ENCODE measurements at places on chromosomes 6 and 20.

- no peak for DNase-seq
These were observed 66.5 kb downstream of the ILRUN start for GRCh38 chr6:34630040-34630439.

DNA sequence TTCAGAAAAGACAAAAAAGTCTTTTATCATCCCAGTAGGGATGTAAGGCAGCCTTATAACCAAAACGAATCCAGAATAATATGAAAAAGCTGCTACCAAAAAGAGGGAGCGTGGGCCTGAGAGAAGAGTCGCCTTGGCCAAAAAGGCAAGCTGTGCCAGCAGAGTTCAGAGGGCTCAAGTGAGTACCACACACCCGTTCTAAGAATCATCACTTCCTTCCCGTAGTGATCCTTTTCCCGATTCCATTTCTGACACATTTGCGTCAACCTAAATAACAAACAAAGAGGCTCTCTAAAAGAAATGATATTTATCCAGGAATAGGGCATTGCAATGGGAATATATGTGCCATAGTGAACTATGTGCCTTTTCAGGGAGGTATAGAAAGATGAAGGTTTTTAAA lies 3.8 kb upstream of the TMEM181 start:
- no peak for DNase-seq

DNA sequence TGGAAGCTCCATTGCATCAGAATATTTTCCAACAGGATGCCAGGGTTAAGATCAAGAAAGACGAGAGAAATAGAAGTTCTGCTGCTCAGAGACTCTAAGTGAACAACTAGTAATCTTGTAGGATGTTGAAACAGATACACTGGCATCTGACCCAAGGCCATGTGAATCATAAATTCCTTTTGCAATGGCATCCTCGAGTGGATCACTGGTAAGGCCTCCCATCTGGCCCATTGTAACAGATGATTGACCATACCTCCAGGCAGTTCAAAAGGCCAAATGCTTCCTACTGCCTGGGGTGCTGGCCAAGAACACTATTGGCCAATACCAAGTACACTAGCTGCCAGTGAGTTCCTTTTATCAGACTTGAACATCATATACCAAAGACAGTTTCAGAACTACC lies 9.9 kb upstream of the SLC17A3 start:
- DNase-seq: no peak

GRCh38 chr6:45911691-45912090 lies 104.0 kb downstream of the CLIC5 start:
- no peak for DNase-seq

DNA sequence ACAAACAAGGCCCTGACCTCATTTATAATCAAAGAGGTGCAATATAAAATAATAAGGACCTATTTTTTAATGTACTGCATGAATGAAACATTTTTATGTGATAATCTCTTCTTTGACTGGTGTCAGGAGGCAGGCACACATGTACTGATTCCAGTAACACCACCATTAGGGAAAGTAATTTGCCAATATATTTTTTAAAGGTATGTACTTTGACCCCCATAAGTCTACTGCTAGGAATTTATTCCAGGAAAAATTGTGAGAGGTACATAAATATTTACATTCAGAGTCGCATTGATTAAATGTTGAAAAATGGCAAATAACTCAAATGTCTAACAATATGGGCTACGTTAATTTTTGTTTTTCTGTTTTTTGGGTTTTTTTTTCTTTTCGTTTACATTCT lies 325.4 kb upstream of the PRDM1 start:
- DNase-seq: no peak

DNA sequence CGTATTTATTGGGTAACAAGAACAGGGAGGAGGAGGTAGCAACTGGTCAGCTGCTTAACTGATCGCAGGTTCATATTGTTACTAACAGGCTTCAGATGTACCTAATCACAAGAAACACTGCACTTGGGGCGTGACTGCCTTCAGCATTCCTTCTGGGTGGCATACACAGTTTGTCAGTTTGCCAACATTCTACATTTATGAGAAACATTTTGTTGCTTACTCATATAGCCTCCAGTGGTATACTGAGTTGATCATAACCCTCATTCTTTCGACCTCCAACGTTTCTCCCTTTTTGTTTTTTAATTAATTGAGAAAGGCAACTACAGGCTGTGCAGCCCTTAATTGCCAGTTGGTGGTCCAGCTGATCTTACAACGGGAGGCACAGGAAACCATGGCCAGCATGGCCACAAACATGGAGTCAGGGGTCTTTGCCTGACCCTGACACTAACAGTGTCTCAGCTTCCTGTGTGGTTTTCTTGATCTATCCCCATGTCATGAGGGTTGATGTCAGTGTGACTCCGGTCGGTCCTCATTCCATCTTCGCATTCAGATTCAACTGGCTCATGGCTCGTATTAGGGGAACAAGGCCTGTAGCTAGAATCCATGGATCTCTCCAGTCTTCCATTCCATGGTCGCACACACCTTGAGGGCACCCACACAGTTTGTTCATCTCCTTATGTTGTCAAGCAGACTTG lies 9.4 kb downstream of the EPB41L2 start:
- DNase-seq: no peak

GRCh38 chr20:58177799-58178198 lies 50.7 kb downstream of the ANKRD60 start:
- DNase-seq: no peak

- DNase-seq: no peak
These were observed 10.3 kb downstream of the KHDC1 start for GRCh38 chr6:73252703-73253102.

GRCh38 chr6:138945354-138945753 lies 42.7 kb downstream of the REPS1 start:
- no peak for DNase-seq

- no peak for DNase-seq
These were observed 9.0 kb upstream of the HDAC2 start for GRCh38 chr6:113979937-113980336.

DNA sequence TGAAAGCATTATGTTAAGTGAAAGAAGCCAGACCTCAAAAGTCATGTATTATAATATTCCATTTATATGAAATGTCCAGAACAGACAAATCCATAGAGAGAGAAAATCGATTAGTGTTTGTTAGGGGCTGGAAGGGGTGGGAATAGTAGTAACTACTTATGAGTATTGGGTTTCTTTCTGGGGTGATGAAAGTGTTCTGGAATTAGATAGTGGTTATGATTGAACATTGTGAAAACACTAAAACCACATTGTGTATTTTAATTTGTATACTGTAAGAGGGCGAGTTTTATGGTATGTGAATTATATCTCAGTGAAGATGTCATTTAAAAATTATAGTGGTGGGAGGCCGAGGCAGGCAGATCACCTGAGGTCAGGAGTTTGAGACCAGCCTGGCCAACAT lies 52.0 kb upstream of the KIF13A start:
- DNase-seq: no peak

DNA sequence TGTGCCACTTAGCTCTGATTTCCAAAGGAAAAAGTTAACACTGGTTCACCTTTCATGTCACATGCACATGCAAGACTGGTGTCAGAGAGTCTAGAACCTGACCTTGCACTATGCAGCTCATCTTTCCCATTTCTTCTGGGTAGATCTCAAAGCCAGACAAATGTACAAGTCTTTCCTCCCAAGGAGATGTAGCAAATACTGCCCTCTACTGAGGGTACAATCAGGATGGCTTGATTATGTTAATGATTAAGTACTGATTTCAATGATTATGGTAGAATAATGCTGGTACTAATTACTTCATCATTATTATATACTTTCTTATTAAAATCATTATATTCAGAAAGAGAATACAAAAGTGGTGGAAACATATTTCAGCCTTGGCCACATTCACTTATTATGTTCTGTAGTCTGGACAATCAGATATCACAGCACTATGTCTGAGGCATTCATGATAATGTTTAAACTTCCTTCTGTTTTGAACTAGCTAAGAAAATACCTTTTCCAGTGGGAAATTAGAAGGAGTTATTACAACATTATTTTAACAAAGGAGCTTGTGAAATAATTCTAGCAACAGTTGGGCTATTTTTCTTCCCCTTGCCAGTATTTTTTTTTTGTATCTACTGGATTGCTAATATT lies 68.5 kb upstream of the FOXO3 start:
- no peak for DNase-seq

- no peak for DNase-seq
These were observed 152.0 kb downstream of the GRM4 start for GRCh38 chr6:33993653-33994471.

DNA sequence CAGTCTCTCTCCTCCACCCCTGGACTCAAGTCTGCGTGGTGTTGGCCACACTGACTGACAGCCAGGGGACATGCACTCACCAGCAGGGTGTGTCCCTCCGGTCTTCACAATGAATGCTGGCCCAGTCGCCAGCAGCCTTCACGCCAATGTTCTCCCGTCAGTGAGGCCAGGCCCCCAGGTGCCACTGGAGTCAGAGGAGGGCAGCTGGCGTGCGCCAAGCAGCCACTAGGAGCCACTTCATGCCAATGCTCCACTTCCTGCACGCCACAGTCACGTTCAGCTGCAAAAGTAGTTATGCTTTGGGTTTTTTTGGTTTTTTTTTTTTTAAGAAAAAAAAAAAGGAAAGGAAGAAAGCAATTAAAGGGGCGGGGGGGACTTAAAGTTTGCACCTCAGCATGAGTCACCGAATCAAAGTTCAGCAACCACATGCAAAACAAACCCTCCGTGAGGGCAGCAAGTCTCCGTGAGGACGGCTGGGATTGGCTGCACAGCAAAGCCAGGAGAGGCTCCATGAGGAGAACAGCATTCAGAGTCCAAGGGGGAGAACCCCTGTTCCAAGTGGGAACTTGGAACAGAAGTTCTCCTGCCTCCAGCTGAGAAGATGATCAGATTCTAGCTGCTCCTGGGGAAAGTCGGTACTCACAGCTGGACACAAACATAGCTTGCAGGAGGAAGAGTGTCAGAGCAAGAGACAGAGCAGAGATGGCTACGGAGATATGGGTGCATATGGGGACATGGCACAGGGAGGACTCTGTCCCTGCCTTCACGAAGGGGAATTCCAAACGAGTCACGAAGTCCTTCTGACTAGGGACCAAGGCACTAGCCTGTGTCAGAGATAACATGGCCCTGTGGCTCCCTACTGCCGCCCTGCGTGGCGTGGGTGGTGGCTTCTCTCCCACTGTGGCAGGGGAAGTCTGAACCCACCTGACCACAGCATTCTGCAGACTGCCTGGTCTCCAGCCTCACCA lies at the start of gene ZC3H12D:
TSS of gene ZC3H12D (minus strand) at position 282 of the 968 bp plus-strand sequence. CDS start 10,471 bp downstream, outside the sequence.
- no peak for DNase-seq

- no peak for DNase-seq
These were observed 12.1 kb upstream of the PFDN4 start for GRCh38 chr20:54195483-54196472.

GRCh38 chr6:109124219-109124618 lies 28.9 kb downstream of the CEP57L1 start:
- DNase-seq: no peak

- no peak for DNase-seq
These were observed 48.9 kb downstream of the DUSP22 start for GRCh38 chr6:340991-341827.

- no peak for DNase-seq
These were observed 87.2 kb downstream of the DST start for GRCh38 chr6:56555438-56555872.

GRCh38 chr6:87728706-87729105 lies 26.7 kb upstream of the AKIRIN2 start:
- DNase-seq: no peak

DNA sequence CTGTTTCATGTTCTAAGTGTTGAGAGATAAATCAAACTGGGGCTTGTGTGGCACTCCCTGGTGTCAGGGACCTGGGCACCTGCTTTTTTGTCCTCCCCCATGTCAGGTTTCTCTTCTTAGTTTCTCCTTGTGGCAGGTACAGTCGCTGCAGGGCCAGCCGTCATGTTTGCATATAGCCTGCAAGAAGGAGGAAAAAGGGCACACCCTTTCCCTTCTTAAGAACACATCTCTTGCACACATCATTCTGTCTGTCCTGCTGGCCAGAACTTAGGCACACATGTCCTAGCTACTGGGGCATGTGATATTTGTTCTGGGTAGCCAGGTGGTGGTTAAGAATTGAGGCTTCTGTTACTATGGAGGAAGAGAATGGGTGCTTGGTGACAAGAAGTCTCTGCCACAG lies 27.9 kb downstream of the CDC5L start:
- no peak for DNase-seq

GRCh38 chr6:25833136-25833535 lies 1.3 kb upstream of the SLC17A1 start:
- no peak for DNase-seq

DNA sequence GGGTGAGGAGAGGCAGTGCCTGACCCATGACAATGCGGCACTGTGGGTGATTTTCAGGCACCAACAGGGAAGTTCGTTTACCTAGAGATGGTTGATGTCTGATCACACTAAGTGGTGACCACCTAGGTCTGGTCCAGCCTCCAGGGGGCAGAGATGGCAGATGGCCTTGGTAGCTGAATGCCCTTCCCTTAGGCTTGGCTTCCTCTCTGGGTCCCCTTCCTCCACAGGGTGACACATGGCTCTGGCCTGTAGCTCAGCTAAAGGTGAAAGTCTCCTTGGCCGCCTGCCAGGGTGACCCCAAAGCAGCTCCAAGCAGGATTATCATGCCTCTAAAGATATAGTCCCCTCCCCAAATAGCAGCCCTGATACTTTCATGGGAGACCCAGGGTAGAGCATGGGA lies 6.4 kb downstream of the GDAP1L1 start:
- no peak for DNase-seq

GRCh38 chr6:28969129-28969528 lies 36.0 kb downstream of the ZNF311 start:
- no peak for DNase-seq

DNA sequence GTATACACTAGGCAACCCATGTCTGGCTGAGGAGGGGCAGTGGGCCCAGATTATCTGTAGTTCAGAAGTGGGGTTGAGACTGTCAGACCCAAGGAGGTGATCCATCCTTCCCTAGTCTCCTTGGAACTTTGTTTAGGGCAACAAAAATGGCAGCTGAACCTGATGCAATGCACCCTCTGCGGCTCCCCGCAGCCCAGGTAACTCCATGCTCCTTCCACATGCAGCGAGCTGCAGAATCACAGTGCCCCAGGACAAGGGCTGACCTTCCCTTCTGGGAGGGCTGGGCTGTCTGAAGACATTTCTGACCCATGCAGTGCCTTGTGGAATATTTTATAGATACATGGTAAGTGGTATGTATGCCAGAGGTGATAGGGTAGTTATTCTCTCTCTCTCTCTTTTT lies 29.4 kb downstream of the NR2E1 start:
- DNase-seq: peak; percentile 65

- DNase-seq: no peak
These were observed 108.7 kb upstream of the LRFN2 start for GRCh38 chr6:40695750-40696415.

DNA sequence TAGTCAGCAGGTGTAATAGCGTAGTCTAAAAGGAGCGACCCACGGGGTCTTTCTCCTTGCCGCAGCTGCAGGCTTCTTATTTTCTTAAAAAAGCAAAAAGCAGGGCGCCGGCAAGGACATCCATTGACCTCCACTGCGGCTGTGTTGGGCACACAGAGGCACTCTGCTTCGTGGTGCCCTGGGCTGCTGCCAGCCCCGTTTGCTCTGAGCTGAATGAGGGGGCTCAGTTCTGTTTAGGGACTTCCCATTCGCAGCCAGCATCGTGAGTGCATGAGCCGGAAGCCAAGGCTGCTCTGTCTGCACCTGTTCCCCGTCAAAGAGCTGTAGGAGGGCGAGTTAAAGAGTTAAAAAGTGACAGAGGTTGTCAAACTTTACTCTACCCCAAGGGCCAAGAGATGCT lies 1.7 kb upstream of the SLC22A2 start:
- no peak for DNase-seq

Data from osteocyte (in vitro differentiated cells).